ENCODE measurements at places on chromosomes 5 and 9.

DNA sequence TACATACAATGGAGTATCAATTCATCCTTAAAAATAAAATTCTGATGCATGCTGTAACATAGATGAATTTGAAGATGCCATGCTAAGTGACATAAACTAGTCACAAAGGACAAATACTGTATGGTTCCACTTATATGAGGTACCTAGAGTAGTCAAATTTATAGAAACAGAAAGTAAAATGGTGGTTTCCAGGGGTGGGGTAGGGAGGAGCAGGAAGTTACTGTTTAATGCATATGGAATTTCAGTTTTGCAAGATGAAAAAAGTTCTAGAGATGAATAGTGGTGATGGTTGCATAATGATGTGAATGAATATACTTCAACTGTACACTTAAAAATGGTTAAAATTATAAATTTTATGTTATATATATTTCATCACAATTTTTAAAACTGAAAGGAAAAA lies 57.3 kb upstream of the FNIP1 start:
- no peak overlapping the region for H3K27ac ChIP-seq
- DNase-seq: no peak
- H3K27me3 ChIP-seq: peaks cover 3% of the 10 kb centered on the region

DNA sequence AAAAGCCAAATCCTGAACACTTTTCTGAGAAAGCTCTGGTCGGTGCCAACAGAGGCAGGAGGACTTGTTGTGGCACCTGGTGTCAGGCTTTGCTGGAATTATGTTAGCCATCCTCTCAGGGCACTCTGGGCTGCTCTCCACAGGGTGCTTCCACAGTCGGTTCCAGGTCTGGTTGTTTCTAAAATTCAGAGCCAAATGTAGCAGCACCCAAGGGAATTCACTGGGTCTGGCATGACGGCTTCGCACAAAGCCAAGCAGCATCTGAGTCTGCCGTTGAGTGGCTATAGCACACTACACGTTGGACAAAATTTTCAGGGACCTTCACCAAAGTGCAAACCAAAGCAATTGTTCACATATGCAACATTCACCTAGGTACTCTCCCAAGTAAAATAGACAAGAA lies 110.2 kb downstream of the PJA2 start:
- no peaks in the 10 kb centered on the region for H3K36me3 ChIP-seq
- DNase-seq: no peak
- no peaks in the 10 kb centered on the region for H3K4me1 ChIP-seq

- H3K4me3 ChIP-seq: no peak overlapping the region
- no peaks in the 10 kb centered on the region for H3K27me3 ChIP-seq
- no peaks in the 10 kb centered on the region for H3K4me1 ChIP-seq
- DNase-seq: no peak
- no peaks in the 10 kb centered on the region for H3K36me3 ChIP-seq
- no peak overlapping the region for H3K27ac ChIP-seq
Measured at GRCh38 chr5:158942217-158942616, 157.5 kb downstream of the EBF1 start.

- no peaks in the 10 kb centered on the region for H3K27me3 ChIP-seq
- no peaks in the 10 kb centered on the region for H3K36me3 ChIP-seq
- H3K4me1 ChIP-seq: no peaks in the 10 kb centered on the region
- DNase-seq: no peak
- H3K4me3 ChIP-seq: no peak overlapping the region
- no peak overlapping the region for H3K27ac ChIP-seq
Measured at GRCh38 chr5:98570661-98571191, 202.7 kb upstream of the RGMB start.

DNA sequence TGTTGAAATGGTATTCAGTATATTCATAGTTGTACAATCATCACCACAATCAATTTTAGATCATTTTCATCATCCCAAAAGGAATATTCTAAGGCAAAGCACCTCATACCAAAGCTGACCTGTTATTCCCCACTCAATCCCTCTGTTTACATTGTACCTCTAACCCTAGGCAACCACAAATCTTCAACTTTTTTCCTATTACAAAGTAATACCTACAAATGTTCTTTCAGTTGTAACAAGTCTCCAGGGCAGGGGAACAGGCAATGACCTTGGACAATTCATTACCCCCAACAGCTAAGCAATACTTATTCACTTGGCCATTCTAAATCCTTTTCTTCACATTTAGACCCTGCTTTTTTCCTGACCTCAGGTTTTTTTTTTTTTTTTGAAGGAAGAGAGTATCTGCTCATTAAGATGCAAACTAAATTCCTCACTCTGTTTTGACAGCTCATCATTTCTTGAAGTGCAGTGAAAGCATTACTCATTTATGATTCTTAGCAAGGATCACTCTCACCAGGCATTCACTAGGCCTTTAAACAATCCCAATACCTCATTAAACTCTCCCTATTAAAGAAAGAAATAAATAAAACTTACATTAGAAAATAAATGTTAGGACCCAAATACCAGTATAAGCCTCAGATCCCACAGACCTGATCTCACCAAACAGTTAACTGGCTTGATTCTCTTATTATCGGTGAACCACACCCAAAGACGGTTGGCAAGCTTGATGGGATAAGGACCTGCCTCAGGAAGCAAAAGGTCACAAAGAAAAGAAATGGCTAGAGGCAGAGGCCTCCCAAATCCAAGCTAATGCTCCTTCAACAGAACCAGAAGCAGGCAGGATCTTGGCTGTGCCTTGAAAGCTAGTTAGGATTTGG lies 15.3 kb downstream of the MTMR12 start:
- no peak for DNase-seq
- H3K36me3 ChIP-seq: no peaks in the 10 kb centered on the region
- no peak overlapping the region for H3K27ac ChIP-seq
- H3K4me1 ChIP-seq: no peaks in the 10 kb centered on the region

- peak overlapping the region; percentile 51 for H3K27ac ChIP-seq
- H3K27me3 ChIP-seq: no peaks in the 10 kb centered on the region
- no peaks in the 10 kb centered on the region for H3K36me3 ChIP-seq
- no peak for DNase-seq
Measured at GRCh38 chr5:57445006-57445704, 37.5 kb downstream of the ACTBL2 start.

DNA sequence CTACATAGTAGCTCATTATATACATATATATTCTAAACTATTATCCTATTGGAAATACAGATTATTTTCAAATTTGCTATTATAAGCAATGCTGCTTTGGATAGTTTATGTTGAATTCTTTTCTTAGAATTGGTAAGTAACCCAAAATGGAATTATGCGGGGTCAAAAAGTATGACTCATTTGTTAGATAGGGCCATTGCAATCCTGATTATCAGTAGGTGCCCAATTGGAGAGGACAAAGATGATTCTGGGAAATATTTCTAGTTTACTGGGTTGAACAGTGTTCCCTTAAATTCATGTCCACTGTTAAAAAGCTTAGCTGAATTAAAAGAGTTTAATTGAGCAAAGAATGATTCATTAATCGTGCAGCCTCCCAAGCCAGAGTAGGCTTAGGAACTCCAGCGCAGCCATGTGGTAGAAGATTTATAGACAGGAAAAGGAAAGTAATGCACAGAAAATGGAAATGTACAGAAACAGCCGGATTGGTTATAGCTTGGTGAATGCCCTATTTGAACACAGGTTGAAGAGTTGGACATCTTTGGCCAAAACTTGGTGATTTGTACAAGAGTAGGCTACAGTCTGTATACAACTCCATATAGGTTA lies 81.8 kb downstream of the GDNF start:
- H3K4me1 ChIP-seq: no peaks in the 10 kb centered on the region
- H3K4me3 ChIP-seq: no peak overlapping the region
- DNase-seq: no peak

DNA sequence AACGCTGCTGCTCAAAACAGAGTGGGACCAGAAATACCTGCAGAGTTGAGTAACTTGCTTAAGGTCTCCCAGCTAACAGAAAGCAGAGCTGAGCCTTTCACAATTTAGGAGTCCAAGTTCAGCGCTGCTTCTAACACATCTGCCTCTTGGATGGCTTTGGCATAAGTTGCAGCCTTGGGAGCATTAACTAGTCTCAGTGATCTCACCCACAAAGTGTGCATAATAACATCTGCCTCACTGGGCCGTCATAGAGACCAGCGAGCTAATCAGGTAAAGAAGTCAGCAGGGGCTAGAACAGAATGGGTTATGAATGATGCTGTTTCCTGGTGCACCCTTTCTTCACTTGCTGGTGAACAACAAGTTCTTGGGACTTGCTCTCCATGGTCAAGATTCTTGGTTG lies 36.5 kb downstream of the WWC1 start:
- no peaks in the 10 kb centered on the region for H3K27me3 ChIP-seq
- peaks cover 14% of the 10 kb centered on the region for H3K4me1 ChIP-seq
- H3K4me3 ChIP-seq: no peak overlapping the region
- no peaks in the 10 kb centered on the region for H3K36me3 ChIP-seq
- no peak overlapping the region for H3K27ac ChIP-seq

- H3K27me3 ChIP-seq: no peaks in the 10 kb centered on the region
- no peak for DNase-seq
- no peaks in the 10 kb centered on the region for H3K36me3 ChIP-seq
- no peaks in the 10 kb centered on the region for H3K4me1 ChIP-seq
Measured at GRCh38 chr5:156237361-156237760, 89.6 kb upstream of the SGCD start.

GRCh38 chr5:67058998-67059743 lies 137.4 kb downstream of the CD180 start:
- H3K27ac ChIP-seq: no peak overlapping the region
- no peaks in the 10 kb centered on the region for H3K36me3 ChIP-seq
- no peak overlapping the region for H3K4me3 ChIP-seq
- DNase-seq: no peak
- no peaks in the 10 kb centered on the region for H3K27me3 ChIP-seq

Data from Panc1 (cell line).